ENCODE measurements at places on chromosomes 7 and 10.

GRCh38 chr7:68266004-68266579 is 1269.5 kb downstream of the TYW1 start:
- no peak for DNase-seq

- no peak for DNase-seq
Observed at GRCh38 chr10:58068809-58069208, 198.9 kb downstream of the IPMK start.

DNA sequence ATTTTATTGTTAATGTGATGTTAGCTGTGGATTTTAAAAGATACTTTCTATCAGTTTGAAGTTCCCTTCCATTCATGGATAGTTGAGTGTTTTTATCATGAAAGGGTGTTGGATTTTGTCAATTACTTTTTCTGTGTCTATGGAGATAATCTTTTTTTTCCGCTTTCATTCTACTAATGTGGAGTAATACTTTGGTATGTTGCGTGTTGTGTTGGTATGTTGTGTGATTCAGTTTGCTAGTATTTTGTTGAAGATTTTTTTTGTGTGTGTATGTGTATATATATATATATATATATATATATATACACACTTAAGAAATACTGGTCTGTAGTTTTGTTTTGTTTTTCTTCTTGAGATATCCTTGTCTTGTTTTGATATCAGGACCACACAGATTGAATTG is 100.3 kb downstream of the CCSER2 start:
- DNase-seq: no peak

DNA sequence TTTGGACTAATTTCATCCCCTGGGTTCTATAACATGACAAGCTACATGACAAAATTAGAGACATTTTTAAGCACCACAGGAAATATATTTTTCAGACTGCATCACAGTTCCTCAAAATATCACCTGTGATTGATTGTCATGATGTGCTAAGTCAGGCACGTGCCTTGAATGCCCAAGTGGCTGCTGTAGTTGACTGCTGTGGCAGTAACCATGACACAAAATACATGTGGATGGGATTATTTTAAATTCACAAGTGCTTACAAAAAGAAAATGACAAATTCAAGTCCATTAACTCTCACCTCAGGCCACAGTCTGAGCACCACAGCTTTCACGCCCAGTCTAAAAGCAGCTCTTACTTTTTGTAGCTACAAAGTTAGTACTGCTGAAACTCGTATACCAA is 45.5 kb downstream of the TNPO3 start:
- no peak for DNase-seq

DNA sequence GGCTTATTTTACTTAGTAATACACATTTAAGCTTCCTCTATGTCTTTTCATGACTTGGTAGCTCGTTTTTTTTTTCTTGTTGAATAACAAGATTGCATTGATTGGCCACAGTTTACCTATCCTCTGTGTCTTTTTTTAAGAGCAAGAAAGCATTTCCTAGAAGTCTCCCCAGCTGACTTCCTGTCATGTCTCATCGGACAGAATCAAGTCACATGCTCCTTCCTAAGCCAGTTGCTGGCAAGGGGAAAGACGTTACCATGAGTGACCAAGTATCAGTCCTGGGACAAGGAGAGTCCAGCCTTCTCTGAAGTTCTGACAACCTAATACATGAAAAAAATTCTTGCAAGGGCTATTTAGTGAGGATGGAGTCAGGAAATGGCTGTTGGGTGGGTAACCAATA is 24.9 kb upstream of the SFRP5 start:
- DNase-seq: no peak

DNA sequence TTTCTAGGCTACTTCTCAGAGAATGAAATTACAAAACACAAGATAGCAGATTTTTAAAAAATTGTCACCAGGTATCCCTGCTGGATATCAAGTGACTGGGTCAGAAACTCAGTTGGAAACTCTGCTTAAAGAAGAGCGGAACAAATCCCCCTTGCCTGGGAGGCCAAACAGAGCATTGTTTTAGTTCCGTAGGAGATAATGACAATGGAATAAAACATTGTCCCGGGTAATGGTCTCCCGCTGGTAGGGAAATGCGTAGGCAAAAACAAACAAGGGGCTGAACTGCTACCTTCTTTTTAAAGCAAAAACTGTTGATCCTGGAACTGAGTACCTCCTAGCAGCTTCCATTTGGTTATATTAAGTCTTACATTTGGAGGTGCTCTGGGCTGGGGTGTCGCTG is 21.3 kb upstream of the VAX1 start:
- no peak for DNase-seq

DNA sequence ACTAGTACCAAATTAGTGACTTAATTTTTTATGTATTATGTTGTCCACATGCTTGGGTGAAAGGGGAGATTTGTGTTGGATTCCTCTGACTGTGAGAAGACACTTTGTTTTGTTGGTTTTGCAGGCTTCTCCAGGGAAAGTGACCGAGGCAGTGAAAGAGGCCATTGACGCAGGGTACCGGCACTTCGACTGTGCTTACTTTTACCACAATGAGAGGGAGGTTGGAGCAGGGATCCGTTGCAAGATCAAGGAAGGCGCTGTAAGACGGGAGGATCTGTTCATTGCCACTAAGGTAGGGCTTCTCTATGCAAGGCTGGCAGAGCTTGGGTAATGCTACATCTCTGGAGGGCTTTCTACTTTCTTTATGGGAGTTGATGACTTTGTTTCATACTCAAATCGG is 4.5 kb downstream of the AKR1E2 start:
- DNase-seq: no peak

DNA sequence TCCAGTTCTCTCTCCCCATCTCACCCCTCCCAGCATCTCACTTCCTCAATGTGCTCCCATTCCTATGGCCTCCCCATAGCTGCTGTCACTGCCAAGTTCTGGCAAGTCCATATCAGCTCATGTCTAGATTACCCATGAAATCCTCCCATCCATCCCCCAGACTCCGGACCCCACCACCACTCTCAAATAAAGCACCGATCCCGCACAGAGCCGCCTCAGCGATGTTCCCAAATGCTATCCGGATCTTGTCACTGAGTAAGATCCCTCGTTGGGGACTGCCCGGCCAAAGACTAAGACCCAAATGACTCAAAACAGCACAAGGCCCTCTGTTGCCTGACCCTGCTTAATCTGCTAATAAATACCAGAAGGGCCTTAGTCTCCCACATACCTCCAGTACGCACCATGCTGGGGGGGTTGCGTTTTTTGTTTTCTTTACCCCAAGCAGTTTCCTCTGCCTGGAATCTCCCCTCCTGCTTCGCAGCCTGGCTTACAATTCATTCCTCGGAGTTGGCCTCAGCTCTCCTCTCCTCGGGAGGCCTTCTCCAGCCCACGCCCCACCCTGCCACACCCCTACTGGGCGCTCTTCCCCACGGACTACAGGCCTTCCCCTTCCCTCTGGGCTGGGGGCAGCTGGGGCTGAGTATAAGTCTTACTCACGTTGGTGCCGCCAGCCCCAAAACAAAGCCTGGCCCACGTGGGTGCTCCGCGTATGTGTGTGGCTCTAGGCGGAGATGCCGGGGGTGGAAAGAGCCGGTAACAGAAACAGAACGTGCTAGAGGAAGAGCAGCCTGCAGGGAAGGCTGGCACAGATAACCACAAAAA is 1.8 kb upstream of the DUSP5 start:
- DNase-seq: peak; percentile 93

- no peak for DNase-seq
Observed at GRCh38 chr7:29858191-29858951, 52.1 kb downstream of the WIPF3 start.

GRCh38 chr7:32316839-32317238 is 173.3 kb downstream of the LSM5 start:
- DNase-seq: no peak

- no peak for DNase-seq
Observed at GRCh38 chr7:23385140-23385539, 85.2 kb downstream of the IGF2BP3 start.

- DNase-seq: no peak
Observed at GRCh38 chr10:63266391-63267316, 133.5 kb downstream of the NRBF2 start.

DNA sequence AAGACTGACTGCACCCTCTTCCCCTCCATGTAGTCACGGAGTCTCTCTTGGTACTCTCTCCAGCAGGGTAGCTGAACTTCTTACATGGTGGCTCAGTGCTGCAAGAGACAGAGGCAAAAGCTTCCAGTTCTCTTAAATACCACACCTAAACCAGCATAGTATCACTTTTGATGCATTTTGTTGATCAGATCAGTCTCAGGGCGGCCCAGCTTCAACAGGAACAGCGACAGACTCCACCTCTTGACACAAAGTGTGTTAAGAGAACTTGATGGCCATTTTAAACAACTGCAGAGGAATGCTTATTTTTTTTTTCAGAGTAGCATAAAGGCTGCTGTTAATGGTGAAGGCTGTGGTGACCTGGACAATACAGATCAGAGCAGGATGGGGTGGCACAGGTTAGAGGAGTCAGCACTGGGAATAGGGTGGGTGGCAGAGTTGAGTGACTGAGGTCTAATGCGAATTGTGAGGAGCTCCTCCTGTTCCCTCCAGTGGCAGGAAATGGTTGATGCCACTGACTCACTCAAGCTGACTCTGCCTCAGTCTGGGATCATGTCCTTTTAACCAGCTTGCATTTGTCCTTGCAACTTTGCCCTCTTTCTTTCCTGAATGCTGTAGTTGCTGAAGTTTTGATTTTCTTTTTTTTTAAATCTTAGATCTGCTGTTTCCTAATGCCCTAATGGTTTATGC is 17.3 kb downstream of the MGAM start:
- DNase-seq: peak; percentile 47

- DNase-seq: no peak
Observed at GRCh38 chr10:91742229-91742628, 56.0 kb upstream of the TNKS2 start.

DNA sequence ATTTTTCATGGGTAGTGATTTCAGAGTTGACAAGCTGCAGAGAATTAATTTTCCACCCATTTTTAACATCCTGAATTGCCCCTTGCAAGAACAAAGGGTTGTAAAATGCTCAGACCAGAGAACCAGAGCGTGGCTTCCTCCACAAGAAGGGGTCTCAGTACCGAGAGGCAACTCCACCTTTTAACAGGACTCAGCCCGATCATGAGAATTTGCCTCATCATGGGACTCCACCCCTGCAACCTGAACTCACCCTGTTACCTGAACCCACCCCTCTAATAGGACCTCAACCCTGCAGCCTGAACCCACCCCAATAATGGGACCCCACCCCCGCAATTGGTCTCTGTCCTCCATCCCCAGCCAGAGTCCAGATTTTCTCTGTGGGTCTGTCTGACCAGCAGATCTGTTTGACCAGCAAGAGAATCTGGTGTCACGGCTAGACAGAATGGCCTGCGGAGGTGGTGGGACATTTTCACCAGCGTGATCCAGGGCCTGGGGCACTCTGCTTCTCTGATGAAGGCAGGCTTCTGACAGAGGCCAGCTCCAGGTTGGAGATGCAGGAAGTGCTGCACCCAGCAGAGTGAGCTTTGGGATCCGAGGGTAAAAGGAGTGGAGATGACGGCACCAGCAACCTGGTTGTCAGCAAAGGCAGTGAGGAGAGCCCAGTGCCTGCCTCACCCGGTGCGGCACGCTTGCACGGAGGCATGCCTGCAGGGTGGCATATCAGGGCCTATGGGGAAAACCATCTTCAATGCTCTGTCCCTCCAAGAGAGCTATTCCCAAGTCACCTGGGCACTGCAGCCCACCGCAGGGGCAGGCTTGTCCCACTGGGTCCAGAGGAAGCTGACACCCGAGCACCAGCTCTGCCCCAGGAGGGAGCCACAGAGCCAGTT is 136.6 kb downstream of the TCERG1L start:
- no peak for DNase-seq

All from brain microvascular endothelial cell (primary cell).